ENCODE measurements at places on chromosomes 7 and 10.

DNA sequence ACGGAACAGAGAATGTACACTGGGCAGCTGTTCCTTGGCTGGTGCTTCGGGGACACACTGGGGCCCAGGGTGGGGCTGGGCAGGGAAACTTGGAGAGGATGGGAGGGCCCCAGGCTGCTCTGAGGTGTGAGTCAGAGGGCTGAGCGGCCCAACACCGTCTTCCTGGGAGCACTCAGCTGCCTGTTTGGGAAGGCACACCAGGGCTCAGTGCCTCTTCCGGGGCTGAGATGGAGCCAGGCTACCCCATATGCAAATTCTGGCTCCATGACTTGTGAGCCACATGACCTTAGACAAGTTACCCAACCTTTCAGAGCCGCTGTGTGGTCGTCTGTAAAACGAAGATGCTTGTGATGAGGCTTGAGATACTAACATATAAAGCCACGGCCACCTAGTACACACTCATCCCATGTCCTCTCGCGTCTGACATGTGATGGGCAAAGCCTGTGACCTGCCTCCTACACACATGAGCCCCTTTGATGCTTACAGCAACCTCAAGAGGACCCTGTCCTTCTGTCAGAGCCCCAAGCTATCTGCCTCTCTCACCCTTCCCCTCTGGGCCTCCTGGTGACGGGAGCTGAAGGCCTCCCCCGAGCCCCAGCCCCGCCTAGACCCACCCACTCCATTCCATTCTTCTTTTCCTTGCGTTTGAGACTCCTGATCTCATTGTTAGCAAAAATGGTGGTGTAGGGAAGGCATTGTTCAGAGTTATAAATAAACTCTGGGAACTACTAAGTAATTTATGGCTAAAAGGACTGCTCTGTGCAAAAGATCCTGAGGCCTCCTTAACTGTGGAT lies 26.1 kb downstream of the KLRG2 start:
- DNase-seq = no peak

DNA sequence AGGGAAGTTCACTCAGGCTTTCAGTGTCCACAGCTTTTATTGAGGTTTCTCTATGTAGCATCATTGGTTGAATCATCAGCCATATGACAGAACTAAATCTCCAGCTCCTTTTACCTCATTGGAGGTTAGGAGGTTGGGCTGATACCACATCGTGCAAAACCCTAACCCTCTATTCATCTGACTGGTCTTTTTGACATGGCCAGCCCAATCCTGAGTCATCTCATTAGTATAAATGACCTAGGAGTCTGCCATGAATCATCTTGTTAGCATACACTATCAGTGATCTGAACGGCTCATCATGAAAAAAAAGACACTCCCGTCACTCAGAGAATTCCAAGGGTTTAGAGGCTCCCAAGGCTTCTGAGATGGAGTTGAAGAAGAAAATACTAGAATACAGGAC lies 669.8 kb upstream of the POT1 start:
- DNase-seq = no peak

DNA sequence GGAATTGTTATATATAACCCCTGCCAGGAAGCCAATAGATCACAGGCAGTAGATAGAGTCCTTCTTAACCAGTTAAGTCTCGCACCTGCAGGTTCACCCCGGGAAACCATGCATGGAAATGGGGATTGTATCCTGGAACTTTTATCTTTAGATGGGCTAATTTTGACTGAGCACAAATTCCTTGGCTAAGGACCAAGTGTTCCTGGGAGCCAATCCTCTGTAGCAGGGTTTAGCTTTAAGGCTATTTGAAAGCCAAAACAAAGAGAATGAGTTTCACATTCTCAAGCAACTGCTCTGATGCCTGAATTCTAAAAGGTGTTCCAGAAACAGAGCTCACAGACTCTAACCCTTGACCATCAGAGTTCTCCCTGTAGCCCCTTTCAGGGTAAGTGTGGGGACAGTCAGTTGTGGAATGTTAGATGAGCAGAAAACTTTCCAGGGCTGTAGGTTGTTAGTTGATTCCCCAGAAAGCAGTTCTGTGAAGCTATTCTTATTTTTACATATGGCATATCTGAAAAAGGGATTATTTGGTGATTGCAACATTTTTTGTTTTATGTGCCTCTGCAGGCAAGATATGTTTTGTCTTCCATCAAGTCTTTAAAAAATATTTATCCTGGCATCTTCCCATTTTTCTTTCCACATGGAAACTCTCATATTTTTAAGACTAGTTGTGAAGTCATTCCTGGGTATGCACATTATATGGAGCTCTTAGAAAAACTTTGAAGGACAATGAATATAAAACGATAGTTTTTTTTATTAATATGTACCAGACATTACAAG lies 16.2 kb upstream of the NPVF start:
- DNase-seq = no peak

DNA sequence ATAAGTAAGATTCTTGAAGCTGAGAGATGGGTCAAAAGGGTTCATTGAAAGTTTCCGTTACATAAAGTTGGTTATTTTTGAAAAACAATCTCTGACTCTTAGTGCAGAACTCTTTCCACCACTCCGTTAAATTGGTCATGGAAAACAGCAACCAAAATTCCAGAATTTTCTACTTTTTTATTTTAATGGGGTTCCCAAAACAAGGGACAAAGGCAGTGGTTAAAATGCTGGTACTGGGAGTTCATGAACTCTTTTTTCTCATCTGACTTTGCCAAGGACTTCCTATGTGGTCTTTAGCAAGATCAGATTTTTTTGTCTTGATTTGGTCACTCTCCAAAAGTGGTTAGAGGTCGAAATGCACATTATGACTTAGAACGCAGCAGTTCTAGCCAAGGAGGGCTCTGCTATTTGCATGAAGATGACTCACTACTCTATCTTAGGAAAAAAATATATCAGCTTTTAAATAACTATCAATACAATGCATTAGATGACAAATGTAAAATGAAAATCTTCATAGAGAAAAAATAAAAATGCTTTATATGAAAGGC lies 145.7 kb downstream of the REEP3 start:
- no peak for DNase-seq

GRCh38 chr7:70063927-70064326 lies 465.7 kb downstream of the AUTS2 start:
- DNase-seq = no peak

DNA sequence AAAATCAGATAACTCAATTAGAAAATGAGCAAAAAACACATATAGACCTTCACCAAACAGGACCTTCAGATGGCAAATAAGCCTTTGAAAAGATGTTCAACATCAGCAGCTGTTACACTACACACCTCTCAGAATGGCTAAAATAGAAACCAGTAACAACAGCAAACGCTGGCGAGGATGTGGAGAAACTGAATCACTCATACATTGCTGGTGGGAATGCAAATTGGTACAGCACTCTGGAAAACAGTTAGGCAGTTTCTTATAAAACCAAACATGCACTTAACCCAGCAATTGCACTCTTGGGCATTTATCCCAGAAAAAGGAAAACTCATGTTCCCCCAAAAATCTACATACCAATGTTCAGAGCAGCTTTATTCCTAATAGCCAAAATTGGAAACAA lies 37.7 kb upstream of the SMARCD3 start:
- DNase-seq = no peak

DNA sequence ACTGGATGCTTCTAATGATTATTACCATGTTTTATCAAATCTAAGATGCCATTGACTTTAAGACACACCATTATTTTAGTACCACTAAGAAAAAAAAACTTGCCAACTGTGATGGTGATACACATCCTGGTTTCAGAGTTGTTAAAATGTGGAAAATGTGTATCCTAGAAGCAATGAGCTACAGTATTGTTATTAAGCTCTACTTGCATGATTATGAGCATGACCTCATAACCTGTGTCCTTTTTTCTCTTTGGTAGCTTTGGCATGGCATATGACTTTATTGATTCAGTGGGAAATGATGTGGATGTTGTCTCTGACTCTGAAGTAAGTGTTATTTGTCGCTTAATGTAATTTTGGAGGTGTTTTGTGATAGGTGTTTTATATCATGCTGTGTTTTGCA lies 3.3 kb downstream of the EDRF1 start:
- DNase-seq = no peak

DNA sequence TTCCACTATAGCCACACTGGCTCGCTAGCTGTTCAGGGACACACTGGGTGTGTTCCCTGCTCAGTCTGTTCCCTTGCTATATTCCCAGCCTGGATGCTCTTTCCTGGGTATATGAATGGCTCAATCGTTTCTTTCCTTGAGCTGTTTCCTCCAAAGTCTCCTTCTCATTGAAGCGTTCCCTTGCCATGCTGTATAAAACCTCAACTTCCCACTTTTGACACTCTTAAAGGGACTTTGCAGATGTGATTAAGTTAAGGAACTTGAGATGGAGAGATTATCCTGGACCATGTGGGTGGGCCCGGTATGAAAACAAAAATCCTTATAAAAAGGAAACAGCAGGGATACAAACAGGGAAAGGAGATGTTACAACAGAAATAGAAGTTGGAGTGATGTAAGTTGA lies 973.1 kb downstream of the LRMDA start:
- no peak for DNase-seq

GRCh38 chr10:6128087-6128486 lies 39.3 kb downstream of the RBM17 start:
- DNase-seq = no peak

DNA sequence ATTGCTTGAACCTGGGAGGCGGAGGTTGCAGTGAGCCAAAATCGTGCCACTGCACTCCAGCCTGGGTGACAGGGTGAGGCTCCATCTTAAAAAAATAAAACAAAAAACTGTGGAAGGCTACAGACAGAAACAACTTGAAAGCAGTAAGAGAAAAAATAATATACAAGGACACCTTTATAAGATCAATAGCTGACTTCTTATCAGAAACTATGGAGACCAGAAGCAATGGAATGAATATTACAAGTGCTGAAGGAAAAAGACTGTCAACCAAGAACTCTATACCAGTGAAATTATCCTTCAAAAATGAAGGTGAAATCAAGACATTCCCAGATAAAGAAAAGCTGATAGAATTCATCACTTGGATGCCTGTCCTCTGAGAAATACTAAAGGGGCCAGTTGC lies 49.0 kb downstream of the RBAK start:
- no peak for DNase-seq

- DNase-seq = no peak
These were observed 182.5 kb downstream of the LRMDA start for GRCh38 chr10:75613685-75614504.

GRCh38 chr7:18995270-18995671 lies 122.2 kb downstream of the TWIST1 start:
- no peak for DNase-seq

All from activated CD4-positive, alpha-beta T cell treated with anti-CD3 and anti-CD28 coated beads, Interleukin-2, amount 10 ng/mL, durations not matched to agents 7 days and 5 days (primary cell).